ENCODE measurements at places on chromosomes 3 and 15. TPM values are rescaled to one million over a fixed set of nuclear protein-coding genes. Genes with fewer than 3 reads are reported as not detected.

DNA sequence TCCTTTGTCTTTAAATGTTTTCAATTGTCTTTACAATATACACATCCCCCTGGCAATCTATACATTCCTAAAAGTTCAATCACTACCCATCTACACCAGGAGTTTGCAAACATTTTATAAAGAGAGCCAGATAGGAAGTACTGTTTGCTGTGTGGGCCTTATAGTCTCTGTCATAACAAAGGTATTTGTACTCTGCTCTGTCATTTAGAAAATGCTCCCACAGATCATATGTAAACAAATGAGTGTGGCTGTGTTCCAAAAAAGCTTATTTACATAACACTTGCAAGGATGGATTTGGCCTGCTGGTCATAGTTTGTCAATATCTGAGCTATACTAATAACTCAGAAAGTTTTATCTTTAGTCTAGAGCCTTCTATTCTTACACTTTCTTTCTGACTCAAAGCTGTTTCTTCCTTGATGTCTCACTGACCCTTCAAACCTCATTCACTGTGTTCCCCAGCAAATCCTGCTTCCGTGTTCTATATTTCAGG lies 511.9 kb downstream of the GBE1 start:
- no peak for DNase-seq
- H3K27ac ChIP-seq = no peak overlapping the region
- H3K27me3 ChIP-seq = no peaks in the 10 kb centered on the region

Gene SHF
- 15.9 TPM for total RNA-seq

Gene AP3B2
- 1.4 TPM for total RNA-seq

Gene IL17RE
- 6.6 TPM for total RNA-seq

Gene ECE2
- not detected for total RNA-seq

DNA sequence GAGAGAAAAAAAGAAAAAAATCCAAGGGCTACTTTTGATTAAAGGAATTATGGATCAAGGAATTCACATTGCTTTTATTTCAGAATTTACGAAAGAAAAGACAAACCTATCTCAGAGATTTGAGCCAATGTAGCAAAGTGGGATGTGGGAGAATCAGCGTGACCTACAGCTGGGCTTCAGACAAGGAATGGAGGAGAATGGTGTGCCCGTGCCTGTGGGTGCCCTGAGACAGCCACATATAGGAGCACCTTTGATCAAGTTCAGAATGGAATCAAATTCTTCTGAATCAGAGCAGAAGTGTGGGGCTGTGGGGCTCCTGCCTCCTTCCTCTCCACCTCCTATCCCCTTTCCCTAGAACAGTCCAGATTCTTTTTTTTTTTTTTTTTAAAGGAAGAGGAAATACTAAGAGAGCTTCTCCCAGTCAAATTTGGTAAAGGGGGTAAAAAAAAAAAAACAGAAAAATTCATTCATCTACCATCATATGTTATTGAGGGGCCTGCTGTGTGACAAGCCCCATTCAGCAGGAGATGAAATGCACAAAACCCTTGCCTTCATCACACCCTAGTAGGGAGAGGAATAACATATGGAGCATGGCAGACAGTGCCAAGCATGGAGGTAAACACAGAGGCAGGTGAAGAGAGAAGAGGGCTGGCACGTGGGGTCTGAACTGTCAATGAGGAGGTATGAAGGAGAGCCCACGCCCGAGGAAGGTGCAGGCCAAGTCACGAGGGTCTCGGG lies 25.0 kb upstream of the MUSTN1 start:
- no peak for DNase-seq
- H3K27me3 ChIP-seq = no peaks in the 10 kb centered on the region
- no peak overlapping the region for H3K4me3 ChIP-seq
- no peaks in the 10 kb centered on the region for H3K4me1 ChIP-seq
- H3K27ac ChIP-seq = no peak overlapping the region

- H3K27me3 ChIP-seq = no peaks in the 10 kb centered on the region
- H3K4me3 ChIP-seq = no peak overlapping the region
- peaks cover 12% of the 10 kb centered on the region for H3K4me1 ChIP-seq
- no peaks in the 10 kb centered on the region for H3K36me3 ChIP-seq
- DNase-seq = peak; percentile 79
- H3K27ac ChIP-seq = peak overlapping the region; percentile 48
Observed at GRCh38 chr3:187066228-187066995, 72.9 kb downstream of the RPL39L start.
